CD4-positive, CD25-positive, alpha-beta regulatory T cell (primary cell): ENCODE measurements at places on chromosomes 4 and X. TPM values are rescaled to one million over a fixed set of nuclear protein-coding genes. Genes with fewer than 3 reads are reported as not detected.

Gene MRPL1
- 31.3 TPM for total RNA-seq

Gene STBD1
- total RNA-seq: 0.47 TPM

Gene DGKK
- total RNA-seq: not detected

Gene NAA11
- not detected for total RNA-seq

Gene LDB2
- not detected for total RNA-seq

Gene NKX1-1
- total RNA-seq: not detected

Gene CTSO
- 9.5 TPM for total RNA-seq

Gene MAMLD1
- total RNA-seq: 1.7 TPM

Gene TEC
- total RNA-seq: 3.0 TPM

Gene ATP2B3
- total RNA-seq: not detected

Gene ADGRG4
- not detected for total RNA-seq

Gene DYNLT3
- 18.8 TPM for total RNA-seq

Gene EDA
- 2.4 TPM for total RNA-seq
